ENCODE measurements at places on chromosomes 4 and X.

DNA sequence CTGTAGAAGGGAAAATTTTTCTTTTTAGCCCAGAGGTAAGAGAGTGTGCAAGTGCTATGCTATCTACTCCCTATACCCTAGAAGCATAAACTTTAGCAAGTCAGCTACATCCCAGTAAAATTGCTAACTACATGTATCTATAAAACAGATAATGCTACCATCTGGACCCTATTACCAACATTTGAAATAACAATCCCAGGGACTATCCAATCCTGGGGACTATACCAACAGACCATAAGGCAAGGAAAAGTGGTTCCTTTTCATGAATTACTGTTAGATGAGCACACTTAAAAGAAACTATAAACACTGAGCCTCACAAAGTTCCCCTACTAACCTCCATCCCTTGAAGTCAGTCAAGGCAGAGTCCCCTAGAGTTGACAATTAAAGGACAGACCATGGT is 213.6 kb upstream of the VEGFC start:
- DNase-seq = no peak

DNA sequence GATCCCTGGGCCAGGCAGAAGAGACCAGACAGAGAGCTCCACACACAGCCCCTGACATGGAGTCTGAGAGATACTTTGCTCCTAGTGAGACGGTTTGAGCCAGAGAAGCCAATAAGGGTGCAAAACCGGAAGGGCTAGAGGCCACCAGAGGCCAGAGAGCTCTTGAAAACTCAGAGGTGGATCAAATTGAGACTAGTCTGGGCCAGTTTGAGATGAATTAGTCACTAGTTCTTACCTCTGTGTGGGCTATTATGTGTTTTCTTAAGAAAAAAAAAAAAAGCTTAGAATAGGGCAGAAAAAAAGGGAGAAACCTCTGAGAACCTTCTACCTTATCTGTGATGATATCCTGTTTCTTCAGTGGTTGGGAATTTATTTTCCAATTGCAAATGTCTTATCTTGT is 110.4 kb upstream of the EDNRA start:
- no peak for DNase-seq

DNA sequence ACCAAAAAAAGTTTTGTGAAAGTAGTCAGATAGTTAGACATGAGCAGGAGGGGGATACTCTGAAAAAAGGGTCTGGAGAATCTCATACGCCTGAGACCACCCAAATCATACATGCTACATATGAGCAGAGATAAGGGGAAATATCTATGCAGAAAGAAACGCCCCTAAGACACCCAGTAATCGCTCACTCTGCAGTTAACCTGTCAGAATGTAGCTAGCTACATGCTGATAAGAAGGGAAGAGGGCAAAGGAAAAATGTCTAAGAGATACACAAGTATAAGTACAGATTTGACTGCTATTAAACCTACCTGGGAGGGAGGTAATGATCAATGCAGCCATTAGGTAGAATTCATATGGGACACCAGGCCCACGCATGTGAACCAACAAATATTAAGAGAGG is 1159.5 kb upstream of the PCDH10 start:
- no peak for DNase-seq

DNA sequence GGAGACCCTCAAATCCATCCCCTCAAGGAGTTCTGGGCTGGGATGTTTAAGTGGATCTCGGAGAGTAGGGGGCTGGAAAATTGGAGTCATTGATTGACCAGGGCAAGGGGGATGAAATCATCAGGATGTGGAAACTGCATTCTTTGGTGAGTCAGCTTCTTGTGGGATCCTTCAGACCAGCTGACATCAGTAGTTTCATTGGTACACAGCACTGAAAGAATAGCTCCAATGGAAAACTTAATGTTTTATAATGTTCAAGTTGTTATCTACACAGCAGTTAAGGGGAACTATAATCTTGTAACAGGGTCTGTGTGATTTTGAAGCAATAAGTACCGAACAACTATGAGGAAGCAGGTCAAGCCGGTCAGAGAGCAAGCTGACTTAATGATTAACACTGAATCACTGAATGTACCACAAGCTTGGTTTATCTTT is 506.1 kb downstream of the RPA4 start:
- DNase-seq = no peak

GRCh38 chrX:13254076-13254785 is 65.6 kb downstream of the ATXN3L start:
- no peak for DNase-seq

- DNase-seq = no peak
These were observed 6.2 kb upstream of the OSTC start for GRCh38 chr4:108644237-108644636.

DNA sequence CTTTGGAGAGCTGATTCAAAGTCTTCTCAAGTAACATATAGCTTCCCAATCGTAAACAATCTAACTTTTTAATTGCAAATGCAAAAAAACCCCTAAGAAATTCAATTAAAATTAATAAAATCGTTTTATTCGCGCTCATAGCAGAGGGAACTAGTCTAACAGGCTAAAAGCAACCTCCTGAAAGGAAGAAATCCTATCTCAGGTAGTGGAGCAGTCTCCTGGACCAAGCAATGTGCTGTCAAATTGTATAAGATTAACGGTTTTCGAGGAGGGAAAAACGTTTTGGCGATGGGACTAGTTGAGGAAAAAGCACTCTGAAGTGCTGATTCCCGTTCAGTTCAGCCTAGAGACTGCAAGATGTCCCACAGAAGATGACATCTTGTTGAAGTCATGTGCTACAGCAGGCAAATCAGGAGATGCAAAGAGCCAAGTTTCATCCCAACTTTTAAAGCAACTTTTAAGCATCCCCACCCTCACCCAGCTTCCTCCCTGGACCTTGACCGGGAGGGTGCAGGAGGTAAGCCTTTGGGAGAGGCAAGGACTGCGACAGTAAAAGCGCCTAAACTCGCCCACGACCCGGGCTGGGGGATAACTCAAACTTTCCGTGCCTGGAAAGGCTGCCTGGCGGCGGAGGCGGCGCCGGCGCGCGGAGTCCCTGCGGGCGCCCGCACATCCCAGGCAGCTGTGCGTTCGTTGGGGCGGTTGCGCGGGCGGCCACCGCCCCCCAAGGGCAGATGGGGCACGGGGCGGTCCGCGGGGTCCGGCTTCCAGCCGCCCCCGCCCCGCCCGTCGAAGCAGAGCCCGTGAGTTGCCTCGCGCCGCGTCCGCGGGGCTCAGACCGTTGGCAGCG is 784 bp downstream of the MAP7D3 start:
- no peak for DNase-seq

DNA sequence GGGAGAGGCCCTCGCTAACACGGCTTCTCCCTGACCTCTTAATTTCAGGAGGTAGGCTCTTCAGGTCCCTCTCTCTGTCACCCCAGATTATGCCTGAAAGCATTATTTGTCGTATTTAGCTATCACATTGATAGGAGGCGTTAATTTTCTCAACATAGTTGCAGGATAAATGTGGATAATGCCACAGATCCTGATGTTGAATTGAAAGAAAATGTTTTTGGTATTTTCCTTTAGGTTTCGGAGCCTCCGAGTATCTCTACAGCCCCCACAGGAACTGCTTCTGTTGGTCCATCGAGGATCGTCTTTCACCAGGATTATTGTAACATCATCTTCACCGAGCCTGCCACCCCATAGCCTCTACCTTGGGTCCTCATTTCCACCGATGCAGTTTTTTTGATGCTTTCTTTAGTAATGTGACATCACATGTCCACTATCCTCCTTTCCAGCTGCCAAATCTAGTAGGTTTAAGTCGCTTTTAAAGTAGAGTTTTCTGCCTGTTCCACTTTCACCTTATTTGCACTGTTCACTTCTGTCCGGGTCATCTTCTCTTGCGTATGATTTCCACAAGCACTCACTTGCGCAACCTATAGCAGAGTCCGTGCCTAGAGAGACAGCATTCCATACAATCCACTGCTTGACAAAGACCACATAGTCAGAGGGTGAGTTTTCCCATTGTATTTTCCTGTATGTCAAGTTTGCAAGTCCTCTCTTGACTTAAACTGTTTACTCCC is 665 bp downstream of the TIGD2 start:
- no peak for DNase-seq

- no peak for DNase-seq
These were observed 56.4 kb downstream of the EGF start for GRCh38 chr4:109969087-109969486.

GRCh38 chr4:123125477-123125876 is 203.1 kb upstream of the NUDT6 start:
- DNase-seq = no peak

GRCh38 chr4:135267148-135267865 is 1065.7 kb upstream of the PABPC4L start:
- no peak for DNase-seq

DNA sequence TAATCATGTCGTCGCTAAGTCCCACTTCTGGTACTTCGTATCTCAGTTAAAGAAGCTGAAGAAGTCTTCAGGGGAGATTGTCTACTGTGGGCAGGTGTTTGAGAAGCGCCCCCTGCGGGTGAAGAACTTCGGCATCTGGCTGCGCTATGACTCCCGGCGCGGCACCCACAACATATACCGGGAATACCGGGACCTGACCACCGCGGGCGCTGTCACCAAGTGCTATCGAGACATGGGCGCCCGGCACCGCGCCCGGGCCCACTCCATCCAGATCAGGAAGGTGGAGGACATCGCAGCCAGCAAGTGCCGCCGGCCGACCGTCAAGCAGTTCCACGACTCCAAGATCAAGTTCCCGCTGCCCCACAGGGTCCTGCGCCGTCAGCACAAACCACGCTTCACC is 11.3 kb downstream of the PNCK start:
- no peak for DNase-seq

DNA sequence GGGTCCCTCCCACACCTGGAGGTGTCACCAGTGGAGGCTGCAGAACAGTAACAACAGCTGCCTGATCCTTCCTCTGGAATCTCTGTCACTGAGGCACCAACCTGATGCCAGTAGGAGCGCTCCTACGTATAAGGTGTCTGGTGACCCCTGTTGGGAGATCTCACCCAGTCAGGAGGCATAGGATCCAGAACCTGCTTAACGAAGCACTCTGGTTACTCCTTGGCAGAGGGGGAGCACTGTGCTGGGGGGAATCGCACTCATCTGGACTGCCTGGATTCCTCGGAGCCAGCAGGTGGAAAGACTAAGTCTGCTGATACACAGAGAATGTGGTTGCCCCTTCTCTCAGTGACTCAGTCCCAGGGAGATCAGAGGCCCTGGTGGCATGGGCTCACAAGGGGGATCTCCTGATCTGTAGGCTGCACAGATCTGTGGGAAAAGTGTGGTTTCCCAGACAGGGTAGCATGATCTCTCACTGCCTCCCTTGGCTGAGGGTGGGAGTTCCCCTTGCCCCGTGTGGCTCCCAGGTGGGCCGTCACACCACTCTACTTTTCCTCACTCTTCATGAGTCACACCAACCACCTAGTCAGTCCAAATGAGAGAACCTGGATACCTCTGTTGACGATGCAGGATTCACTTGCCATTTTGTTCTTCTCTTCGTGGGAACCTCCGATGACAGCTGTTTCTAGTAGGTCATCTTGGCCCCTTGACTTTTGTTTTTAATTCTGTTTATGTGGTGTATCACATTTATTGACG is 305.9 kb downstream of the IDS start:
- no peak for DNase-seq

GRCh38 chrX:39258331-39258730 is 457.1 kb downstream of the MID1IP1 start:
- DNase-seq = no peak

- DNase-seq = no peak
These were observed 1.3 kb downstream of the SLC6A8 start for GRCh38 chrX:153688911-153689590.
